CD8-positive, alpha-beta T cell (primary cell): ENCODE measurements at places on chromosomes 7 and 10. TPM values are rescaled to one million over a fixed set of nuclear protein-coding genes. Genes with fewer than 3 reads are reported as not detected.

LAMB4 gene
- total RNA-seq = 0.46 TPM

METTL27 gene
- not detected for total RNA-seq

LEP gene
- total RNA-seq = not detected

OR6B1 gene
- not detected for total RNA-seq

C10orf62 gene
- total RNA-seq = not detected

GATAD1 gene
- total RNA-seq = 10.3 TPM

DNA sequence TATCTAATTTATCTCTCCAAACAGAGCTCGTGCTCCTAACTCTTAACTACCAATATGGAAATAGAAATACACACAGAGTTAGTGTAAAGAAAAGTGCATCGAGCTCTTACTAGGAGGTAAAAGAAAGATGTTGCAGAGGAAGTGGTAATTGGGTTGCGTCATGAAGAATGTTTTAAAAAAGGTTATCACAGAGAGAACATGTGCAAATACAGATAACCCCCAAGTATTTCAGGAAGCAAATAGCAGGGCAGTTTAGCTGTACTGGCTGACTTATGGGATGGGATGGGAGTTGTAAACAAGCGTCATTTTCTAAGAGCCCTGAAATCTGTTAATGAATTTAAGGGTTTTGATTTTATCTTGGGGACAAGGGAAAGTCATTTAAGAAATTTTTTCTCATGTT is 153.9 kb downstream of the AGMO start:
- DNase-seq = no peak

- no peak for DNase-seq
Observed at GRCh38 chr10:118669020-118669791, 73.8 kb upstream of the PRLHR start.

DNA sequence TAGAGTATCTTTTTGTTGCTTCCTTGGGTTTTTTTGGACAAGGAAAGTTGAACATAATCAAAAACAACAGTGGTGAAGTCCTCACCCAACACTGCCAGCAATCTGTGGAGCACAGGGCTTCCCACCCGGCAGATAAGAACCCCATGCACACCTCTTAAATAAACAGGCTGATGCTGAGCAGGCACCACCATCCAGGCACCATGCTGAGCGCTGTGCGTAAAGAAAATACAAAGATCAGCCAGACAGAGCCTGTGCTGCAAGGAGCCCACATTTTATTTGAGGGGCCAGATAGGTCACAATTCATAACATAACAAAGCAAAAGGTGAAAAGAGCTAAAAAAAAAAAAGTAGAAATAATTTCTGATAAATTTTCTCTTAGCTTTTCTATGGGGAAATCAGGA is 231.2 kb downstream of the PTPRN2 start:
- no peak for DNase-seq

DNA sequence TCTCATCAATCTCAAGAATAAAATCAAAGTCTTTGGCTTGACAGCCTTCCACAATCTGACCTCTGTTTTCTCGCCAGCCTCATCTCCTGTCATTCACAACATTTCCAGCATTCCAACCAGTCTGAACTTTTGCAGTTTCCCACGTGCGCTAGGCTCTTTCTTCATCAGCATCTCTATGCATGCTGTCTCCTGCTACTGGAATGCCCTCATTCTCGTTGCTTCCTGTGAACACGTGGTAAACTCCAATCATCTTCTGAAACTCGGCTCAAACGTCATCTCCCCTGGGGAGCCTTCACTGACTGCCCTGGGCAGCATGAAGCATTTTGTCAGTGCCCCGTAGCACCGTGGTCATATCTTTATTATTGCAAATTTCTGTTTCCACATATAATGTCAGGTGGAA is 12.2 kb upstream of the RSBN1L start:
- DNase-seq = no peak

GRCh38 chr10:69043931-69044531 is 43.9 kb upstream of the SRGN start:
- DNase-seq = no peak
